ENCODE measurements at places on chromosomes 2 and 18.

GRCh38 chr18:24263050-24263449 is 124.2 kb downstream of the CABYR start:
- no peak for DNase-seq

DNA sequence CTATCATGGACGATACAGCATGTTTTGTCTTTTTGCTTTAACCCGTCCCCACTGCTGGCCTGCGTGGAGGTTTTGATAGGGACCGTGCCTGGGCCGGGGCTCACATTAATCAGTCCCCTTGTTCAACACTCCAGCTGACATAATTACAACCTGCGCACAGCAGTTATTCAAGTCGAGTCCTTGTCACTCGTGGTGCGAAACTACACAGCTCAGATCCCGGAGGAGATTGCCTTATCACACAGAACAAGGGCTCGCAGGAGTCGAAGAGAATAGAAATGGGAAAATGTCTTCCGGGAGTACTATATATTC is 304.4 kb downstream of the ZNF407 start:
- no peak for DNase-seq

DNA sequence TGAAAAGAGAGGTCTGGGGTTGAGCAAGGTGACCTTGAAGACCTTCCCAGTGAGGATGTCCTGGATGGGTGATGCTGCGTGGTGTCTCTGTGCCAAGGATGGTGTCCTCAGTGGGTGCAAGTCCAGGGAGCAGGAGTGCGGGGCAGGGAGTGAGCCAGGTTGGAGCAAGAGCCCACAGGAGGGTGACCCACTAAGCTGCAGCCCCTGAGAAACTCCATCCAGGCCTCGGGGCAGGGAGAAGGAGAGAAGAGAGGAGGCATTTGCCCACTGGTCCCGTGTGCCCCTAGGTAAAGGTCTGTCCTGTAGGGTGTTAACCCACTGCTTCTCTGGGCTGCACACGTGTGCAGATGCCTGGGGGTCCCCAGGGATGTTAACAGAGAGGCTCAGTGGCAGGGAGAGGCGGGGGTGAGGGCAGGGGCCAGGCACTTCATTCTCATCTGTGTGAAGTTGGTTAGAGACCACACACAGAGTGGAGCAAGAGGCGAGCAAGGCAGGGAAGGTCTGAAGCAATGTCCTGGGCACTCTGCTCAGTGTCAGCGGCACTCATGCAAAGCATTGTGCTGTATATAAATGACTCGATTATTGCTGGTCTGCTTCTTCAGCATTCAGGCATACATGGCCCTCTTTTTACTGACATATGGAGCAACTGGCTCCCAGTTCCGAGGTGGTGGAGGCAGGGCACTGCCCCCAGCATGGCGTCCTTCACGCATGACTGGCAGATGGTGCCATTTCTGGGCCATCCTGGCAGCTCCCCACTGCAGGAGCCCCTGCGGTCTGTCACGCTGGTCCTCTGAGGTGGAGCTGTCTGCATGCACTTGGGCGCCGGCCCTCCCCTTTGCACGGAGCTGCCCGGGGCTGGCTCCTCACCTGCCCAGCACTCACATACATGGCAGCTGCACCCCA is 117.2 kb upstream of the HS6ST1 start:
- no peak for DNase-seq

DNA sequence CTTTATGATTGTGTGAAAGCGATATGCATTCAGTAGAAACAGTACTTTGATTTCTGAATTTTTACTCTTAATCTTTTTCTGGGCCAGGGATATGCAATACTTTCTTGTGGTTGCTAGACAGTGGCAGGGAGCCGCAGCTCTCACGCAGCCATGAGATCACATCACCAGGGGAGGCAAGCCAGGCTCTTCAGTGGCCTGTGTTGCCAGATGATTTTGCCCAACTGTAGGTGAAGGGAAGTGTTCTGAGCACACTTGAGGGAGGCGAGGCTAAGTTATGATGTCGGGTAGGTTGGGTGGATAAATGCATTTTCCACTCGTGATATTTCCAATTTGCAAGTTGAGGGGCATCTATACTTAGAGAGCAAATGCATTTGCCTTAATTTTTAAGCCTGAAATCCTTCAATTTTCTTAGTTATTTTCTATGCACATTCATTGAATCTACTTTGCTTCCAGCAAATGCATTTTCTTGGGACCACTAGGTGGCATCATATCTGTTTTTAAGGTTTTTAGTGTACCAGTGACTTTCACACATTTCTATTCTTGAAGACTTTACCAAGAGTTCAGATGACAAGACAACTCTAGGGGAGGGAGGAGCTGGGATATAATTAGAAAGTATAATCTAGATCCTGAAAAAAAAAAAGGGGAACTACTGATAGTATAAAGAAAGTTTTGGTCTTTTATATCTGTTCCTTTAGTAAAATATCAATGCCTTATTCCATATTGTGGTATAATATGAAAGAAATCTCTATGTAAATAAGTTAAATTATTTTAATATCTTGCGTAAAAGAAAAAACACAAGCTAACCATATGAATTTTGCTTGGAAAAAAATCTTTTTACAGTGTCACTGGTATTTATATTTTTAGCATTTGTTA is 643.3 kb downstream of the SOCS6 start:
- DNase-seq: peak; percentile 24

- DNase-seq: no peak
Observed at GRCh38 chr2:216649574-216649973, 16.4 kb downstream of the IGFBP2 start.

GRCh38 chr2:44705876-44706480 is 235.5 kb upstream of the SIX3 start:
- DNase-seq: no peak

- DNase-seq: no peak
Observed at GRCh38 chr2:168032091-168032490, 215.3 kb downstream of the STK39 start.

DNA sequence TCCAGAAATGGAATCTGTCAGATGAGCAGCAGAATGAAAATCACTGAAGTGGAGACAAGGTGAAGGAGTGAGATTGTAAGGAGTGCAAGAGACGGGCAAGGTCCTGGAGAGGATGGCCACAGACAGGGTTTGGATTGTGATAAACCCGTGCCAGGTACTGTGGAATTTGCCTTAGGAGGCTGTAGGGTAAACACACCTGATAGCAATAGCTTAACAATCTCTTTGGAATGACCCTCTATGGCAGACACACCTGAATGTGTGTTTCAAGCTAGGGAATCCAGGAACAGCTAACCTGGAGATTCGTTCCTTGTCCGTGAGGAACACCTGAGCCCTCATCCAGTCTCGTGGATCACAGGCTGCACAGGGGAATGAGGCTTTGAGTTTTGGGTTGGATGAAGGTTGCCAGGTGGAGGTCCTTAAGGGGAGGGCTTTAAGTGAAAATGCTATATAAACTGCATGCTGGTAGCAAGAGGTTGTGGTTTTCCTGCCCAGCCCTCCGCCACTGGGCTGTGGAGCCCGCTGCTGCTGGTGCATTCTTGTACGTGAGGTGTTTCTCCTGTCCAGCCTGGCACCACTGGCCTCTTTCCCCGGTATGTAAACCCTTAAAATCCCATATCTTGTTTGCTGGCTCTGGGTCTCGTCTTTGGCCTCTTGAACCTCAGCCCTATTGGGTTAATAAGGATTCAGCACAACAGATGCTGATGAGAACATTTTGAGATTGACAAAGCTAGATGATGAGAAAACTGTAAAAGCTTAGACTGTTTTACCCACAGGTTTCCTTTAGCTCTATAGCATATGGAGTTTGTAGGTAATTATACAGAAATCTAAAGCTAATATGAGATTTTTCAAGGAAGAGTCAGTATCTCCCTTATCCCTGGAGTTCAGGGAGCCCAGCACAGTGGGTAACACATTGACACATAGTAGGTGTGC is 117.9 kb downstream of the ARHGAP15 start:
- DNase-seq: no peak

DNA sequence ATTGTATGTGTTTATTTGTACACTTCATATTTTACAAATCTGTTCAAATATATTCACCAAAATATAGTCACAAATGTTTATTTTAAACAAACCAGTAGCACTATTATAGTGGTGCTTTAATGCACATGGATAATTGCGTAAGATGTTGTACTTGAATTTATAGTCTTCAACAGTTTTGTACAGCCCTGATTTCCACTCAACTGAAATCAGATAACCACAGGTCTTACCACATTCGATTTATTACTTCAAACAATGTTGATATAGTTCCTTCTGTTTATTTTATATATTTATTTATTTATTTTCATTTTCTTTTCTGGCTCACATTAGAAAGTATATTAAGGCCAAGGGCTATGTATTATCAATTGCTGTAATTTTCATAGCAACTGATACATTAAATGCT is 99.4 kb upstream of the ZNF804A start:
- no peak for DNase-seq

GRCh38 chr2:201196803-201197202 is 13.9 kb downstream of the CASP10 start:
- no peak for DNase-seq

- no peak for DNase-seq
Observed at GRCh38 chr2:187129306-187129705, 280.3 kb upstream of the ZSWIM2 start.

All from HFFc6 (cell line).